Activated naive CD8-positive, alpha-beta T cell treated with anti-CD3 and anti-CD28 coated beads, Interleukin-2, amount 50 U/mL, for 24 hours (primary cell): ENCODE measurements at places on chromosomes 3 and 15.

DNA sequence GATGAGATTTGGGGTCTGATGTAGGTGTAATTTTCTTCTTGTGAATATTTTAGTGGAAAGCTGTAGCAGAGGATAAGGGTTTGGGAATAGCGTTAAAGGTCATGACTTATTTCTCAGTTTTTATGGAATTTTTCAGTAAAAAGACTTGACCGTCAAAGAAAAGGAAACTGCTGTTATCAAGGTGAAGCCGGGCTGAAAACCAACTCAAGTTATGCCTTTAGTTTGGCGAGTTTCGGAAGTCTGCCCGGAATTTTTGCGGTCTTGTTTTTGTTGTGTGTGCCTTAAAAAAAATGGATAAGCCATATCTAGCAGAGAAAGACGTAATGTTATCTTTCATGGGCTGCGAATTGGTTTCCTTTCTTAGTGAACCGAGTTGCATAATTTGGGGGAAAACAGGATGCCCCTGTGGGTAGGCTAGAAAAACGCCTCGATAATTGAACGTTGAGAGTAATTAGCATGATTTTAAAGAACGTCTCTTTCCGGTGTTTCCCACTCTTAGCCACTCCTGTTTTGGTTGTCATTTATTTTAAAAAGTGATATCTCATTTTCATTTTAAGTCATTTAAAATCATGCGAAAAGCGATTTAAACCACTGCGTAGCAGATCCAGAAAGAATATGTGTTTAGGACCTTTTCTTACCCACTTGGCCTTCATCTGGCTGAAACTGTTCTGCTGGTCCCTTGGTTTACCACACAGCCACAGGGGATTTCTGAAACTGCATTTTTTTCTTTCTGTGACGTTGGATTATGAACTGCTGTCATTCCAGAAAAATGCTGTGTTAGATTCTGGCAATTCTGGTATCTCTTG lies 1.1 kb downstream of the NFKBIZ start:
- peak; percentile 46 for DNase-seq

DNA sequence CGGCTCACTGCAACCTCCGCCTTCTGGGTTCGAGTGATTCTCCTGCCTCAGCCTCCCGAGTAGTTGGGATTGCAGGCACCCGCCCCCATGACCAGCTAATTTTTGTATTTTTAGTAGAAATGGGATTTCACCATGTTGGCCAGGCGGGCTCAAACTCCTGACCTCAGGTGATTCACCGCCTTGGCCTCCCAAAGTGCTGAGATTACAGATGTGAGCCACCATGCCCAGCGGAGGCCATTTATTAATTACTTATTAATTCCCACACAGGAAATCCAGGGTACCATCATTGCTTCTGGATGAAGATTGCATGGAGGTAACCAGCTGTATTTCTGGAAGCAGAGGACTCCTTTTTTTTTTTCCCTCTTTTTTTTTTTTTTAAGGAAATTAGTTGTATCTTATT lies 37.8 kb downstream of the MAP4 start:
- no peak for DNase-seq

DNA sequence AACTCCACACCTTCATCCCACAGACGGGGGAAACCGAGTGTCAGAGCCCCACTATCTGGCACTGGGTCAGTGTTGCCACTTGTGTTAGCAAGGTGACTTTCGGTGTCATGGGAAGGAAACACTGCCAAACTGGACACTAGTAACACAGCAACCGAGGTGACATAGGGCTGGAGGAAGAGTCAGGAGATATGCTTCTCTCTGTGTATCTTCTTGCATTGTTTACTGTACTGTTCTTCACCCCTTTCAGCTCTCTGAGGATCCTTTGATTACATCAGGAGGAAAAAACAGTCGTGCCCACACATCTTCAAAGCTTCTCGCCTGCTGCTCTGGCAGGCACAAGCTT lies 109.4 kb upstream of the RAD18 start:
- no peak for DNase-seq

DNA sequence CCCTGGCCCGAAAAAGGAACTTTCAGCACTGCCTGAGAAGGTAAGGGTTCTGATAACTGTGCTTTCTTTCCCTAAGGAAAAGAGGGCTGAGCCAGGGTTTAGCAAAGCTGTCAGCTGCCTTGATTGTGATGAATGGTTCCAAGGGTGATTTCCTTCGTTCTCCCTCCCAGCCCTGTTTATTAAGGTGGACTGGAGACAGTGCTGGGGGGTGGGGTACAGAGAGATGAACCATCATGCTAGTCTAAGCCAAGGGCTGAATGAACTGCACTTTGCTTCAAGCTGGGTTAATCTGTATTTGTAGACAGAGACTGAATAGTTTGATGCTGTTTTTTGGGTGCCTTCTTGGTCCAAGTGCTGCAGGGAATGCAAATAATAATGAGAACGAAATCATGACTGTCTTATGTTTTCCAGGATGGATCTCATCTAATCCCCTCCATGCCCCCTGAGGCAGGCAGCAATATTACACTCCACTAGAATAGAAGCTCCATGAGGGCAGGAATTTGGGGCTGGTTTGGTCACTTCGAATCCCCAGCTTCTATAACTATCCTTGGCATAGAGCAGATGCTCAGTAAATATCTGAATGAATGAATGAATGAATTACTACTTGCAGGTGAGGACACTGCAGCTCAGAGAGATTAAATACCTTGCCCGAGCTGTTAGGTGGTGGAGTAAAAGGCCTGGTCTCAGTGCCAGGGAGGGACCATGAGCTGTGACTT lies 10.9 kb downstream of the PXYLP1 start:
- DNase-seq: no peak

DNA sequence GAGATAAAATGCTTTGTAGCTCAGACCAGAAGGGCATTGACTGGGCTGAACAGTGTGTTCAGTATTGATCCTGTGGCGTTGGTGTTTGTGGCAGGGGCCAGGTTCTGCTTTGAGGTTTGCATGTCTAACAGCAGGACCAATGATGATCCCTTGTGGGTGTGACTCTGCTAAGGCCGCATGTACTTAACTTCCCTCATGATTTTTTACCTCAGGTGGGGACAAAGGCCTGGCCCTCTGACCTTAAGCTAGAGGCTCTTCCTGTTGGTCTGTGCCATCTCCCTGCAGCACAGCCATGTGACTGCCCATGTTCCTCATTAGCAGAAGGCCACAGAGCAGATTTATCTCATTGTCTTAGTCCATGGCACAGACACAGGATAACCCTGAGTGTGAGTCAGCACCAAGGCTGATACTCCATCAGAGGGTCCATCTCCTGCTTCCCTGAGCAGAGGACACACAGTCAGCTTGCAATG lies 34.3 kb upstream of the BSN start:
- DNase-seq: no peak
